Jurkat, Clone E6-1 (cell line): ENCODE measurements at places on chromosomes 1 and 21.

DNA sequence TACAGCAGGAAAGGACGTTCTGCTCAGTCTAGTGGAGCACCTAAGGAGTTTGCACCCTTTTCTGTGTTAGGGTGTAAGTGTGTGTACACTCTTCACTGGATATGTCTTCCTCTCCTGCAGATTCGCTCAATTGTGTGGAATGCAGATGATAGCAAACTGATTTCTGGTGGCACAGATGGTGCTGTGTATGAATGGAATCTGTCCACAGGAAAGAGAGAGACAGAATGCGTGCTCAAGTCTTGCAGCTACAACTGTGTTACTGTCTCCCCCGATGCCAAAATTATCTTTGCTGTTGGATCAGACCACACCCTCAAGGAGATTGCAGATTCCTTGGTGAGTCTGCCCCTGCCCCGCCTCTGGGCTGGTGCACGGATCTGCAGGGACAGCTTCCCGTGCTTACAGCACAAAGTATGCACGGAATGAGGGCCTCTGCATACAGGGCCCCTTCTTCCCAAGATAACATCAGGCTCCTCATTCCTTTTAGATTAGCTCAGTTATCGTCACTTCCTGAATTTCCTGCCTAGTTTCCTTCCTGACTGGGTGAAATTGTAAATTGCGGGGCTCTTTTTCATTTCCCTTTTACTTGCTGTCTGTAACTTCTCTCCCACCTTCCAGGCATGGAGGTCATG is 34.6 kb downstream of the CFAP57 start:
- no peak for DNase-seq

GRCh38 chr1:201436393-201436792 is 14.9 kb upstream of the TNNI1 start:
- DNase-seq = no peak

GRCh38 chr1:180899262-180899661 is 13.4 kb upstream of the KIAA1614 start:
- no peak for DNase-seq

DNA sequence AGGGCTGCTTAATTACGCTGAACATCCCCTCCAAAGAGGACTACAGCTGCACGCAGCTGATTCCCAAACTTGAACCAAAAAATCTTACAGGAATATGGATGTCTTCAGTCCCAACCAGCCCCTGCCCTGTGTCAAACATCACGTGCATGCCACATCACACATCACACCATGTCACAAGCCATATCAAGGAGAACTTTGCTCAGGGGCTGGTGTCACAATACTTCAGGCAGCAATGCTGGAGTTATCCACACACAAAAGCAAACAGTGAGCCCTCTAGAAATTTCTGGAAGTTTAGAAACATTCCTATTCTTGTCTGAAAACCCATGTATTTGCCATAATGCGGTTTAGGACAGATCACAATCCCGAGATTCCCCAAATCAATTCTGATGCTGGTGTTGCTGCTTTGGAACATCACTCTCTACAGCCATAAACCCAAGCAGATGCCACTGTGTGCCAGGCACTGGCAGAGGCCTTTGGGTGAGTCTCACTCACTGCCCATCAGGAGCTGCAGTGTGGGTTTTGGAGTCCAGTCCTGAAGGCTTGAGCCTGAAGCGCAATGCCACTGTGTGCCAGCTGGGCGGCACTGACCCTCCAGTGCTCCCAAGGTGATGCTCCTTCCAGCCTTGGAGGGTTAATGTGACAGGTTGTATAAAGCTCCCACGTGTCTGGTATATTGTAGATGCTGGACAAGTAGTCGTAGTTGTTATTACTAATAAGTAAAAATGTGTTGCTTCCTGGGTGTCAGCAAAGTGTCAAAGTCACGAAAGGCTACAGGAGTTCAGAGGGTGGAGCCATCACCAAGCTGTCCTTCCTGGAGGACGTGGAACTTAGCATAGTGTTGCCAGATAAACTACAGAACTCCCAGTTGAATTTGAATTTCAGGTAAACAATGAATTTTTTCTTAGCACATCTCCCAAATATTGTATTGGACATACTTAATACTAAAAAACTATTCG is 20.1 kb upstream of the EFNA1 start:
- DNase-seq = no peak

- no peak for DNase-seq
These were observed 105.5 kb upstream of the TARDBP start for GRCh38 chr1:10906866-10907519.

DNA sequence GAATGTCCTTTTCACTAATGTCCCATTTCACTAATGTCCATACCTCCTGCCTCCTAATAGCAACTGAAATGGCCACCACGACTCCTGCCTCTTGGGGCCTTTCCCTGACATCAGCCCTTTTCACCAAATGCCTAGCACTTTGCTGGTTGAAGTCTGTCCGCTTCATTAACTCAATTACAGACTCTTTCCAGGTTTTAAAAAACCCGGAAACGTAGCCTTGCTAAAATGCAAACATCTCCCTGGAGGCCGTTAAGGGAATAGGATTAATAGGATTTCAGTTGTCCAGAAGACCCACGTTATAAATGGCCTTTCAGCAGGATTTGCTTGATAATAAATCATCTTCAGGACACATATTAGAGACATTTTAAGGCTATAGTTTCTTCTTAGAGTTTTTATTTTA is 25.7 kb upstream of the ERO1B start:
- no peak for DNase-seq
